ENCODE measurements at places on chromosomes 3 and 15. TPM values are rescaled to one million over a fixed set of nuclear protein-coding genes. Genes with fewer than 3 reads are reported as not detected.

GRCh38 chr3:183013074-183013473 lies 32.7 kb upstream of the DCUN1D1 start:
- no peak overlapping the region for H3K27ac ChIP-seq
- no peaks in the 10 kb centered on the region for H3K36me3 ChIP-seq
- no peak for DNase-seq
- H3K4me1 ChIP-seq: no peaks in the 10 kb centered on the region

CPA3 gene
- total RNA-seq: 12.3 TPM

MAP1A gene
- 5.6 TPM for total RNA-seq

EPHB3 gene
- total RNA-seq: 40.1 TPM

SLC22A13 gene
- 1.1 TPM for total RNA-seq

RPN1 gene
- 188 TPM for total RNA-seq

GRCh38 chr3:129038121-129038855 lies 22.3 kb upstream of the GP9 start:
- no peaks in the 10 kb centered on the region for H3K4me1 ChIP-seq
- H3K4me3 ChIP-seq: no peak overlapping the region
- H3K27ac ChIP-seq: no peak overlapping the region
- no peaks in the 10 kb centered on the region for H3K36me3 ChIP-seq
- DNase-seq: no peak

GRCh38 chr3:123723070-123723469 lies 138.2 kb upstream of the HACD2 start:
- H3K27me3 ChIP-seq: no peaks in the 10 kb centered on the region
- no peaks in the 10 kb centered on the region for H3K36me3 ChIP-seq
- no peak for DNase-seq

GRCh38 chr3:117674321-117674720 lies 964.7 kb downstream of the TUSC7 start:
- DNase-seq: no peak
- no peaks in the 10 kb centered on the region for H3K27me3 ChIP-seq
- no peaks in the 10 kb centered on the region for H3K4me1 ChIP-seq
- H3K36me3 ChIP-seq: no peaks in the 10 kb centered on the region
- H3K4me3 ChIP-seq: no peak overlapping the region

DNA sequence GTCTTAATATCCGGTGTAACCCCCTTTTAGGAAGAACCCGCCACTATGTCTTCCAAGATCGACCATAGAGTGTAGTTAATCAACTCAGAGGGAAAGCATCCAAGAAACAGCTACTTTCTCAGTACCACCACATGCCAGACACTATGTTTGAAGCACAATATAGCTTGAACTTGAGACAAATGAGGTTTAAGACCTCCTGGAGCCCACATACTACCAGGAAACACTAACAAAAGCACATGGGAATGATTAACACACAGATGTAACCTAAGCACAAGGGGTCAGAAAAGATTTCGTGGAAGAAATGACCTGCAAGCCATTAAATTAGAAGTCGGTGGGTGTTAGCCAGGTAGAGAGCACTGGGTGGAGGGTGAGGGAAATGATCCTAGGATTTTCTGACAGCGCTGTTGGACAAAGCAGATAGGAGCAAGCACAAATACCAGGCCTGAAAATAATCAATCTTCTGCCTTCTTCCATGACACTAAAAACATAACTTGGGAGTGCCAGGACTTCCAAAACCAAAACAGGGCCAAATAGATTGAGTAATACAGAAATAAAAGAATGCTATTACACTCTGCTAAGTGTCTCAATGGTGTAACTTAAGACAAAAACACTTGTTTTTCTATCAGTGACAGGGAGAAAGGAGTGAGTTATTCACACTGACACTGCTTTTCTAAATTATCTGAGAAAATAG lies 213.7 kb downstream of the FOXP1 start:
- no peak for DNase-seq
- no peak overlapping the region for H3K4me3 ChIP-seq
- no peaks in the 10 kb centered on the region for H3K36me3 ChIP-seq
- H3K27ac ChIP-seq: no peak overlapping the region
- H3K27me3 ChIP-seq: no peaks in the 10 kb centered on the region

DNA sequence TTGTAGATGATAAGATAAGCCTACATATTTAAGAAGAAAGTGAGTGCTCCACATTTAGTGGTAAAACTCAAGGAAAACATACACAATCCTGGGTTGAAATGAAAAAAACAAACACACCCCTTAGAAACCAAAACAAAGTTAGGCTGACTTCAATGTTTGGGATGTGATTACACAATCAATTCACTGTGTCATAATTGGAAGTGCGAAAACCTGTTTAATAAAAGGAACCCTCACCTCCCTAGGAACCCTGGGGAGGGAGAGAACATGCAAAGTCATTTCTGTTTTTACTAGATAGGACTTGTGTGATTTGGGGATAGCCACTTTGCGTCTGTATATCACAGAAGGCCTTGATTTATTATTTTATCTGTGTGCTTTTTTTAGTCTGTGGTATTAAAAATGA lies 275.0 kb downstream of the NFKBIZ start:
- H3K27ac ChIP-seq: no peak overlapping the region
- no peak overlapping the region for H3K4me3 ChIP-seq
- DNase-seq: no peak
- H3K36me3 ChIP-seq: no peaks in the 10 kb centered on the region

Data from colonic mucosa (tissue), 4 donors.